ENCODE measurements at places on chromosomes 1 and 21.
A peak's percentile ranks its signal among the peaks of the same experiment; 100 is the strongest.

DNA sequence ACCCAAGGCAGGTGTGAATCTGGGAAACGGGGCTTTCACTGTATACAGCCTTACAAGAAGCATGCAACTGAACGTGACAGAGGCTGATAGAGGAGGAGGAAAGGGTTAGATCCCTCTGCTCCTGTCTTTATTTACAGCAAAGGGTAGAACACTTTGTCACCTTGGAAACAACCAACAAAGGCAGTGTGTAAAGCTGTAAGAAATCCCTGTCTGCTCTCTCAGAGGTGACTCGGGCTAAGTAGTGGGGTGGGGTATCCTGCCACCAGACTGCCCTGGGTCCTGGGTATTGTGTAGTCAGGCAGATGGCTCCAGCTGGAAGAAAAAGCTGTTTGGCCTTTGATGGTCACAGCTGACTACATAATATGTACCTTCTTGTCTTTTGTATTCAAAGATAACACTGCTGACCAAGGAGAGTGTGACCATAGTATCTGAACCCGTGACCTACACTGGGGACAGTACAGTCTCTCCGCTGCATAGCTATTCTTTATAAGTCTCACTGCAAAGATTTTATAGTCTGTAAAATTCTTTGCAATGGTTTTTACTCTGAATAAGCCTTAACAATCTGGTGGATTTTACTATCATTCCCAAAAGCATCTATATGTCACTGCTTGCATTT lies 22.1 kb upstream of the POU2F1 start:
- peak; percentile 41 for DNase-seq

DNA sequence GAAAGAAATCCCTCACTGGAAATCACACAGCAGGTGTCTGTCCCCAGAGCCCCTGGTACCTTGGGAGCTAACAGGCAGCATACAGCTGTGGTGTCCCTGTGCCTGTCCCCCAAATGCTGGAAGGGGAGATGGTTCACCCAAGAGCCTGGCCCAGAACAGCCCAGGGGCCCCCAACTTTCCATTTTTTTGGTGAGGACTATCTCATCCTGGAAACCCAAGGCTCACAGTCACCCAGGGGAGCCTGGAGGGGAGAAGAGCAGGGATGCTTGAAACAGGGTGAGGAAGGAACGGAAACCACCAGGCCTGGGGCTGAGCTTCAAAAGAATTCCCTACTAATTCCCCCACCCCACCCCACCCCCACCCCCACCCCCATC lies 3.6 kb downstream of the SDC3 start:
- no peak for DNase-seq

DNA sequence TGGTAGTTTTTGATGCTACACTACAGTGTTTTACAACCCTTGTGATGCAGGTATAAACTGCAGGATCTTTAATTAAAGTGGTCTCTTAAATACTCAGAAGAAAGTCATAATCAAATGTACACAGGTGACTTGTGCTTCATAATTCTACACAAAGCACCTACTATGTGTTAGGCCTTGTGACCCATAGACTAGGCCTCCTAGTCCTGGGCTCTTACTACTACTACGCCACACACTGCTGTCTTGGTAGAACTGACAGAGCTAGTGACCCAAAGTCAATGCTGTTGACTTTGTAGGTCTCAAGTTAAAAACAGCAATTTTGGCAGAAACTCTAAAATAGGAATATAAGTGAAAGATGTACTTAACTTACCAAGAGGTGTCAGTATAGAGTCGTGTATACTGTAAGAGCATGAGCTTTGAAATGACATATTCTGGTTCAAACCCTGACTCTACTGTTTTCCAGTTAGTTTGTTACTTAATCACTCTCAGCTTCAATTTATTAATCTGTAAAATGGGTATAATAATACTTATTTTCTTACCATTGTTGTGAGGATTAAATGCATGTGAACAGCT lies 48.6 kb upstream of the LMO4 start:
- peak; percentile 60 for DNase-seq

- DNase-seq, result no peak
Measured at GRCh38 chr1:150498342-150498741, 9.6 kb upstream of the ECM1 start.

- no peak for DNase-seq
Measured at GRCh38 chr1:239189998-239190512, 196.3 kb upstream of the CHRM3 start.

GRCh38 chr21:34797921-34798535 lies 129.2 kb downstream of the CLIC6 start:
- DNase-seq, result no peak

GRCh38 chr1:173603056-173603591 lies at the start of gene SLC9C2:
Gene SLC9C2 (minus strand): TSS chr1:173603072. CDS start chr1:173601776, 1,296 bp downstream.
- no peak for DNase-seq

DNA sequence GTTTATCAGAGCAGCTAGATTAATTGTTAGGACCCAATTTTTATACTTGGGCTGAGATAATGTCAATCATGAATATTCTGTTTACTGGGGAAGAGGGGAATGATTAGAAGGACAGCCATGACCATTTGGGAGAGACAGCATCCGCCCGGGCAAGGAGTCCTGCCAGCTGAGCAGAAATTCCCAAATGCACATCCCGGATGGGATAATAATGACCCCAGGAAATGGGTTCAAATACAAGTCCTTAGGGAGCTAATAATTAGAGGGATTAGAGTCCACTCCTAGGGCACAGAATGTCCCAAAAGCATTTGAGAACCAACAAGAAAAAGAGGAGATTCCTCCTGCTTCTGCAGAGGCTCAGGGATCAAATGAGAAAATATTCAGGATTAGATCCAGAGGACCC lies 115.9 kb downstream of the LRRC53 start:
- DNase-seq, result no peak

GRCh38 chr1:97128426-97128825 lies 406.8 kb downstream of the PTBP2 start:
- DNase-seq, result no peak
